NCI-H774 (cell line): ENCODE measurements at places on chromosomes 1 and 21.

- DNase-seq, result no peak
These were observed 259.6 kb upstream of the RRP15 start for GRCh38 chr1:218025454-218025853.

- DNase-seq, result peak; percentile 88
These were observed 7.6 kb downstream of the UBL4B start for GRCh38 chr1:110119843-110120242.

- DNase-seq, result no peak
These were observed 38.5 kb upstream of the EGLN1 start for GRCh38 chr1:231460614-231461013.

- DNase-seq, result no peak
These were observed 35.3 kb downstream of the RERE start for GRCh38 chr1:8782001-8782620.

GRCh38 chr1:13935336-13935735, 235.3 kb downstream of the PRDM2 start:
- DNase-seq, result no peak

GRCh38 chr1:47635111-47635510, 197.3 kb downstream of the FOXD2 start:
- DNase-seq, result no peak

DNA sequence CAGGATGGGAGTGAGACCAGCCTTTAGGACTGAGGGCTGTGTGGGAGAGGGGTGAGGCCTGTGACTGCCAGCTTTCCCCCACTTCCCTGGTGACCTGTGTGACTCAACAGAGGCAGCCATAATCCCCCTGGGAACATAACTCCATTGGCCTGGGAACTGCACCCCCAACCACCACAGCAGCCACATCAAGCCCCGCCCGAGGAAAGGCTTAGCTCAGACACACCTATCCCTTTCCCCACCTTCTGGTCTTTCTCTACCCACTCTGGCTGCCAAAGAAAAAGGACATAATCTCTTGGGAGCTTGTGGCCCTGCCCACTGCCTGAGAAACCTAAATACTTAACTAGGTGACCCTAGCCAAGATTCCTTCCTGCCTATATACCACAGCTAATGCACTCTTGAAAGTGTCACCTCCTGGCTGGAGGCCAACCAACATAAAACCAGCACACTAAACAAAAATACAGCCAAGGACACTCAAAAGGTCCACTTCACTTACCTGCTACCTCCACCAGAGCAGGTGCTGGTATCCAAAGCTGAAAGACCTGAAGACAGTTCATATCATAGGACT, 406.6 kb upstream of the CAMK1G start:
- no peak for DNase-seq

DNA sequence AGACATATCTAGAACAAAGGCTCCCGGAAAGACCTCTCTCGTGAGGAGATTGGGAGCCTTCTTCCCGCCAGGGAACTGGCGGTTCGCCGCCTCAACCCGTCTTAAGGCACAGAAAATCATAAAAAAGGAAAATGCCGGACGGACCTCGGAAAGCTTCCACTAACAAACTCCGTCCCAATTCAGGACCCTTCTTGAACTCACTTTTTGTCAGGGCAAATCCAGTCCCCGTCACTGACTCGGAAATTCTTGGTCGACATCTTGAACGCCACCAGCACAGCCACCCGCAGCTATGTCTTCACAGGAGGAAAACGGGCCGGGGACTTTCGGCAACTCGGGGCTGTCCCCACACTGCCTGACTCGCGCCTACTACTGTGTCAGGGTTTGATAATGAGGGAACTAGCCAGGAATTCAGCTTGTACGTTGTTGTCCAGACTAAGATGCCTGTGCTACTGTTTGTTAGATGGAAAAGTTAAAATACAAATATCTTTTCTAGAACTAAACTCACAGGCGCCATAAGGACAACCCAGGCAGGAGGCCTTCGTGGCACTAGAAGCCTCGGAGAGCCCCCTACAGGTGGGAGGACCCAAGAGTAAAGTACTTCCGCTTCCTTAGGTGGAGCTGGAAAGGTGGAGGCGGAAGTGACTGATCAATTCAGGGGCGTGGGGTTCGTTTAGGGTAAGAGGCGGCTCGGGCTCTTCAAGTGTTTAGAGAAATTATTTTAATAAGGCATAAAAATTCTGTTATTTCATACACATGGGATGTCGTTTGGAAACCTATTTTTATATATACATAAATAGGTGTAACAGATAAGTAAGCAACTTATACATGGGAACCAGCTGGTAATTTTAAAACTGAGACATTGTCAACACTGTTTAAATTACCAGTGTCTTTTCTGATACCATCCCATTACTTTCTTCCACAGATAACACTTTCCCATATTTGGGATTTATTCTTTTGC, at the start of gene ZRANB2:
ZRANB2 (minus strand) TSS at position 297 of the 958 bp plus-strand sequence; CDS start at position 257, 40 bp downstream.
- DNase-seq, result peak; percentile 94

DNA sequence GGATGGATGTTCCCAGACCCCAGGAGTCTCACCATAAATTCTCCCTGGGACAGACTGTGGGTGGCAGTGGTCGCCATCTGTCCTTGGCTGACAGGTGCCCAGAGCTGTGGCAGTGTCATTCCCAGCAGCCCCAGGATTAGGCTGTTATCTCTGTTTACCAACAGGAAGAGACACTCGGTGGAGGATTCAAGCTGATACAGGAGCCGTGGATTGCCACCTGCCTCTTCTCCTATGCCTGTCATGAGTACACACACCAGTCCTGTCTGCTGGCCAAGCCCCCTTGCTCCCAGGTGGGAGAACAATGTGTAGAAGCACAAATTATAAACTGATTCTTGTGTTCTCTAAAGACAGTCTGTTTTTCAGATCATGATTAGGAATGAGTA, 152.6 kb downstream of the ETS2 start:
- DNase-seq, result no peak

GRCh38 chr1:198672124-198672523, 33.3 kb downstream of the PTPRC start:
- no peak for DNase-seq

GRCh38 chr1:157403608-157404007, 148.7 kb downstream of the FCRL5 start:
- DNase-seq, result no peak

DNA sequence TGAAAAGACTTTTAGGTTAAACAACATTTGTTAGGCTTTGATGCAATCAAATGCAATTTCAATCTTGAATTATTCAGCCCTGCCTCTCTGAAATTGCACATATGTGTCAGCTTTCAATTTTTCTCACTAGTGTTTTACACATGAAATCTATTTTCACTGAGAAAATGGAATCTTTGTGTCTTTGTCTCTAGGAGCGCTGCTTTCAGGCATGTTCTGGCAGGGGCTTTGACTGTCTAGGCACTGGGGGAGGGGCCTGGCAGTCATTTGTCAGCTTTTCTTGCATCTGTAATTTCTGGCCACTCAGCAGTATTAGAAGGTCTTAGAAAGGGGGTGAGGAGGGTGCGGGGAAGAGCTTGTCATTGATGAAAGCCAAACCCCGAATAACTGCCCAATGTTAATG, 264.4 kb downstream of the PTPRC start:
- no peak for DNase-seq

GRCh38 chr1:22418312-22418711, 33.3 kb upstream of the ZBTB40 start:
- DNase-seq, result no peak

- DNase-seq, result no peak
These were observed 8.6 kb downstream of the LEPR start for GRCh38 chr1:65429078-65429477.

DNA sequence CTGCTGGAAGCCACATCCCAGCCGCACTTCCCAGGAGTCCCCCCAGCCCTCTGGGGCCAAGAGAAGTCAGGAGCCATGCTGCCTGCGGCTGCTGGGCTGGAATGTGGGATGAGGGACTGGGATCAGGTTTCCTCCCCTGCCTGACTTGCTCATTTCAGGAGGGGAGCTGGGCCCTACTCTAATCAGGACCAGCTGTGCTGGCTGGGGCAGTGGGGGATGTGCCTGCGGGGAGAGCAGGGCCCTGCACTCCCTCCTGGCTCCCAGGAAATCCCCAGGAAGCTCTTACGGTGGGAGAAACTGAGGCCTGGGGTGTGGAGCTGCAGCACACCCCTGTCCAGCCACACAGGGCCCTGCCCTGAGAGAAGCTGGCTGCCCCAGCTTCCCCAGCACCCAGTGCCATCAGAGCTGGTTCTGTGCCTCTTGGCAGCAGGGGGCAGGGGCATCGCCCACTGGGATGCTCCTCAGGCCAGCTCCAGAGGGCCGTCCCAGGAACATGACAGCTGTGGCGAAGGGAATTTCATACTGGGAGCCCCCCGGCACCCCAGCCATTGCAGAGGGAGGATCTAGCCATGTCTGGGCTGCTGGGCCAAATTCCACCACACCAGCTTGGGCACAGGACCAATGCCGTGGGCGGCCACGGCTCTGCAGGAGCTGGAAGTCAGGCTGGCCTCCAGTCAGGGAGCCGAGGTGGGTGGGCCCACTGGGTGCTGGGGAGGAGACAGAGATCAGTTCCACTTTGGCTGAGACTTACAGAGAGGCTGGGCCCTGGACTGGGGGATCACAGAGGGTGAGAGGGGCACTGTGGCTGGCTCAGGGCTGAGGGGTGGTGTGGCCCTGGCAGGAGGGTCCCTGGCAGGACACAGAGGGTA, 21.3 kb upstream of the PRSS38 start:
- no peak for DNase-seq

GRCh38 chr1:110412576-110412975, 5.1 kb upstream of the LAMTOR5 start:
- peak; percentile 16 for DNase-seq

DNA sequence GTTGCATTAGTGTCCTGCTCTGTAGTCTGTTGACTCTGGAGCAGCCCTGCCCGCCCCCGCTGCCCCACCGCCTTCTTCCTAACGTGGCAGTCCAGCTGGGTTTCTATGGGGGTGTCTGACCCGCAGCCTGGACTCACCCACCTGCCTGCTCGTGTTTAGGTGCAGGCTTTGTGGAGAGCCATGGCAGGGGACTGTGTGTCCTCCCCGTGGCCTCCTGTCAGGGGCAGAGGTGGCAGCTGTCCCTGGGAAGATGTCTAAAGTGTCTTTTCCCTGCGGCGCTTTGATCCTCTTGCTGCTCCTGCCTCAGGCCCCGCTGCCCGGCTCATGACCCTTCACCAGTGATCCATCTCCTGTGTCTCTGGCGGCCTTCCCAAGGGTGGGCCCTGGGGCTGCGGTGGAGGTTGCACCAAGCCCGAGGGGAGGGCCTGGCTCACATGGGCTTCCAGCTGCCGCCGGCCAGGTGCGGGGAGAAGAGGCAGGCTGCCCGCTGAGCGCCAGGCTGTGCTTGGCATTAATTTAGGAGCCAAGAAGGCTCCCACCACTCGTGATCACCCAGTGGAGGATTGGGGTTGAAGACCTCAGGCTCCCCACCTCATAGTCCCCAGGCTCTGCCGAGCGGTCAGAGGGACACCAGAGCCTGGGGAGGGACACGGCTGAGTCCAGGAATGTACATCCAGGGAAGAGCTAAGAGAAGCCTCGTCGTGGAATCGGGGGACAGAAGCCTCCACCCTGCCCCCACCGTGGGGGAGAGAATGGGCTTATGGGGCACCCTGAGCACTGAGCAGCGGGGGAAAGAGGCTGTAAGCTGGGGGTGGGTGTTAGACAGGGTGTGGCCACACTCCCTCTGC, 44.1 kb downstream of the COL18A1 start:
- no peak for DNase-seq

DNA sequence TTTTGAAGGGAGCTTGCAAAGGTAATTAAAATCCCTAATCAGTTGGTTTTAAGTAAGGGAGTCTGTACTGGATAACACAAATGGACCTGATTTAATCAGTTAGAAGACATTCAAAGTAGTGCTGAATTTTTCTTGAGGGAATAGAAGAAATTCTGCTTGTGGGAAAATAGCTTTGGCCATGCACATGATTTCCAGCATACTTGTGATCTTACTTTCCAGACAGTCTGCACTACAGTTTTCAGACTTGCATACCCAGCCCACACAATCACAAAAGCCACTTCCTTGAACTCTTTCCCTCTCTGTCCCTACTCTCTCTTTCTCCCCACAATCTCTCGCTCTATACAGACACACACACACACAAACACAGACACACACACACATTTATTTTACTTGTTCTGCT, 852.1 kb downstream of the PLA2G4A start:
- no peak for DNase-seq

GRCh38 chr1:61781151-61781550, 38.9 kb downstream of the PATJ start:
- no peak for DNase-seq

DNA sequence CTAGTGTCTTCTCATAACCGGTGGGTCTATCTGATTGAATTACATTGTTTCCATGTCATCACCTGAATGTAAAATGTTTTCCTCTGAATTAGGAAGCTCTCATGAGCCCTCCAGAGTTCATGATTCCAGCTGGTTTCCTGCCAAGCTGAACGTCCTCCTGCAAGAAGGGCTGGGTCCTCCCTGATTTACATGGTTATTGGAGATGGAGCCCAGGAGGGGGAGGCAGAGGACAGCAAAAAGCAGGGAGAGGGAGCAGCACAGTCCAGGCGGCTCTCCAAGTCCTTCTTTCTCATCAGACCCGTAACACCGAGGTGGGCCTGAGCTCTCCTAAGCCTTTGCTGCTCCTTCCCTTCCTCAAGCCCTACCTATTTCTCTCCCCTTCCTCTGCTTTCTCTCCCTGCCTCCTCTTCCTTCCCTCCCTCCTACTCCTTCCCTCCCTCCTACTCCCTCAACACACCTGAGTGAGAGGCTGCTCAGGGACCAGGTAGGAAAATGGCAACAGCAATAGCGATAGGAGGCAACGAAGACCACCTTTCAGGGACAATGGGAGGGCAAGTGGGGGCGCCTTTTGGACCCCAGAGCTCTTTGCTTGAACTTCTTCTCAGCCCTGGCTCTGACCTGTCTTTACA, 265.9 kb downstream of the PRDM2 start:
- peak; percentile 28 for DNase-seq

DNA sequence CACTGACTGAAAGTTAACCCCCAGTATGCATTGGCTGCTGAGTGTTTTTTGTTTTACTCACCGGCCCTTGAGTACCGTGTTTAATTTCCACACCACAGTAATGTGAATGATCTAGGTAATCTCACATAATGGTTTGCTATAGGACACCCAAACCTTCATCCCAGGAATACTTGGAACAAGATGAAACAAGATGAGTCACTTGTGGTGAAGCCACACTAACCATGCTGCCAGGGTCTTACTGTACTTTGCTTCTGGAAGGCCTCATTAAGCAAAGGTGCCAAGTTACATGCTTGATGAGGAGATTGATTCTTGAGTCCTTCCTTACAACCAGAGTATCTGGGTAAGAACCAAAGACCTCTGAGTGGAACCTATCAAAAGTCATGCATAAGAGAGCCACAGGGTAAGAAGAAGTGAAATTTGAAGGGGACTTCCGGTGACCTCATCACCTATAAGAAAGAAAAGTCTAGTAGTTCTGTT, 163.3 kb downstream of the NRIP1 start:
- DNase-seq, result no peak

DNA sequence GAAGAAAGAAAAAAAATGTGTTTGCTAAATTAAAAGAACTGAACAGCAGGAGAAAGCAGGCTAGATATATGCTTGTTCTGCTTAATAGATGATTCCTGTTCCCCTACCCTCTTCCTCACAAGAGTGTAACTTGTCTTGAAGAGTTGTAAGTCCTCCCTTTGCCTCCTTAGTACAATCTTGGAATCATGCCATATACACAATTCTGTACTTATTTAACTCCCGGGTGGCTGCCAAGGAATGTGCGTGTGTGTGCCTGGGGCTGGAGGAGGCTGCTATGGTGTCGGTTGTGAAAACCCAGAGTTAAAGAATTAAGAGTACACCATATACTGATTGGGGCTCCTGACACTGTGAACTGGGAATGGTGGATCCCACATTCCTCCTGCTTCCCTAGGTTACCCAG, 194.2 kb downstream of the SIPA1L2 start:
- no peak for DNase-seq

GRCh38 chr1:177333936-177334595, 163.3 kb downstream of the BRINP2 start:
- DNase-seq, result no peak

GRCh38 chr1:201595381-201595780, 56.5 kb downstream of the NAV1 start:
- DNase-seq, result no peak
